ENCODE measurements at places on chromosomes 7 and 10.

DNA sequence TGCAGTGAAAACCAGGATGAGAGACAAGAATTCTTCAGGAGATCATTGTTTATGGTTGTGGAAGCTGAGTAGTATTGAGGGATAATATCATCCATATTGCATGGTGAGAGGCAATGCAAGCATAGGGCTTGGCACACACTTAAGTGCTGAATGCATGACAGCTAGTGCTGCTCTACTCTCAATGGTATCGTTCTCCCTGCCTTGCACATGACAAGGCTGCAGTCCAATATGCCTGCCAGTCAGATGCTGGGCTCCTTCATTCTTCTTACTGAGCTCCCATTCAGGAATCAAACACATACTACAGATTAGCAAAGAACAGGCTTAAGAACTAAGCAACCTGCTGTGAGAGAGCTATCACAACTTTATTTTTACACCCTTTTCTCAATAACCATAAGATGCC lies 72.2 kb downstream of the SORCS1 start:
- DNase-seq = no peak

- DNase-seq = no peak
These were observed 1.3 kb upstream of the SFRP5 start for GRCh38 chr10:97773096-97773495.

DNA sequence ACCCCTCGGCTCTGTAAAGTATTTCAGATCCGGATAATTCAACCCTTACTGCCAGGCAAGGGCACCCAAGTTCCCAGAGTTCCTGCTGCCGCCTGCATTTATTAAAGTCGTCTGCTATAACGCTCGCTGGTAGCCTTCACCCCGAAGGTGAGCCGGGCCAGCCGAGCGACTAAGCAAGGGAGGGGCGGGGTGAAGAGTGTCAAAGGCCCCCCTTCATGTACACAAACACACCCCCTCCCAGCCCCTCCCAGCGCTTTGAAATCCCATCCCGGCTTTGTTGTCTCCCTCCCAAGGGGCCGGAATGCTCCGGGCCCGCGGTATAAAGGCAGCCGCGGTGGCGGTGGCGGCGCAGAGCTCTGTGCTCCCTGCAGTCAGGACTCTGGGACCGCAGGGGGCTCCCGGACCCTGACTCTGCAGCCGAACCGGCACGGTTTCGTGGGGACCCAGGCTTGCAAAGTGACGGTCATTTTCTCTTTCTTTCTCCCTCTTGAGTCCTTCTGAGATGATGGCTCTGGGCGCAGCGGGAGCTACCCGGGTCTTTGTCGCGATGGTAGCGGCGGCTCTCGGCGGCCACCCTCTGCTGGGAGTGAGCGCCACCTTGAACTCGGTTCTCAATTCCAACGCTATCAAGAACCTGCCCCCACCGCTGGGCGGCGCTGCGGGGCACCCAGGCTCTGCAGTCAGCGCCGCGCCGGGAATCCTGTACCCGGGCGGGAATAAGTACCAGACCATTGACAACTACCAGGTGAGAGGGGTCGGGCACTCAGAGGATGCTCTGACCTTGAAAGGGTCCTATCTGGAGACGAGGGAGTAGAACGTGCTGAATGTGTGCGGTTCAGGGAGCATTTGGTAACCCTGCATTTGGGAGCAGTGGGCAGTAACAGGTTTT lies at the start of gene DKK1:
Gene DKK1, plus strand, starts transcription at position 349 of the 889 bp plus-strand sequence. Its CDS starts 154 bp downstream, at position 503.
- no peak for DNase-seq

DNA sequence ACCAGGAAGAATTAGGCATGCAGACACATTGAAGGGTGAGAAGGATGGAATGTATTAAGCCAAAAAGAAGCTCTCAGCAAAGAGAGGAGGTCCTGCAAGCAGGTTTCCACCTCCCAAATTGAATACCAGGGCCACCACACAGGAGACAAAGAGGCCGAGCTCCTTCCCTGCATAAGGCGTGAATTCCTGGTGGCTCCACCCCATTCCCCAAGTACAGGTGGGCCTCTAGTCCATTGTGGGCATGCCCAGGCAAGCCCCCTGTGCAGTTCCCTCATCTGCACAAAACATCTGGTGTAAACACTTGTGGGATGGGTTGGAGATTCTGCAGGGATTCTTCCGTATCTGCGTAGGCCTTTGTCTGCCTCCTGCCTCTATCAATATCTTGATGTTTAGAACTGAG lies 817.5 kb downstream of the NRG3 start:
- no peak for DNase-seq

GRCh38 chr7:57305192-57305748 lies 144.7 kb upstream of the ZNF716 start:
- no peak for DNase-seq

GRCh38 chr10:69468751-69469089 lies 17.5 kb downstream of the TSPAN15 start:
- DNase-seq = no peak

- DNase-seq = no peak
These were observed 20.7 kb downstream of the CHST3 start for GRCh38 chr10:71984809-71985388.

DNA sequence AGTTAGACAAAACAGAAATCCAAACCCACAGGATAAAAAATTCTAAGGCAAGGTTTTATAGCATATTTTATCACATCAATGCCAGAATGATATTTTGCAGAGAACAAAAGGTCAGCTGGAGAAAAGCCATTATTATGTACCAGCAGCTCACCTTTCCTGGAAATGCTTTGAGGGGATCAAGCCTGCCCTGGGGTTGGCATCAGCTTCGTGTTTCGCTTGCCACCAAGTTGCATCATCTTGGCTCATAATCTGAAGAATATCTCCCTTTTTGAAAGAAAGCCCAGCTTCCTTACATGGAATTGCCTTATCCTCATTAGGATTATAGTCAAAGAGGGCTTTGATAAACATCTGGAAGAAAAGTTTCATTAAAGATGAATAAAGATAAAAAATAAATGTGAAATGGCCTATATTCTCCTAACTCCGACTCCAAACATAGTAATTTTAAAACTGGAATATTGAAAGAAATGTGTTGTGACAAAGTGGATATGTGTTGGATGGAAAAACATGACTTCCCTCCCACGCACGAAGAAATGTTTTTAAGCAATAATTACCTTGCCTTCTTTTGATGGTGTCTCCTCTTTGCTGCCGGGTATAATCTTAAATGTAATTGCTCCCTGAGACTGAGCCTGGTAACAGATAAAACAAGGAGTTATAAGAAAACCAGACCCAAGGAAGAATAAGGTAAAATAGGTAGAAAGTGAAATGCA lies 121.3 kb upstream of the ODAD2 start:
- no peak for DNase-seq

GRCh38 chr7:48274662-48275061 lies 103.4 kb downstream of the ABCA13 start:
- no peak for DNase-seq

GRCh38 chr7:112399501-112399900 lies 50.8 kb upstream of the IFRD1 start:
- no peak for DNase-seq

- DNase-seq = no peak
These were observed 6.9 kb downstream of the NYAP1 start for GRCh38 chr7:100490483-100491191.

DNA sequence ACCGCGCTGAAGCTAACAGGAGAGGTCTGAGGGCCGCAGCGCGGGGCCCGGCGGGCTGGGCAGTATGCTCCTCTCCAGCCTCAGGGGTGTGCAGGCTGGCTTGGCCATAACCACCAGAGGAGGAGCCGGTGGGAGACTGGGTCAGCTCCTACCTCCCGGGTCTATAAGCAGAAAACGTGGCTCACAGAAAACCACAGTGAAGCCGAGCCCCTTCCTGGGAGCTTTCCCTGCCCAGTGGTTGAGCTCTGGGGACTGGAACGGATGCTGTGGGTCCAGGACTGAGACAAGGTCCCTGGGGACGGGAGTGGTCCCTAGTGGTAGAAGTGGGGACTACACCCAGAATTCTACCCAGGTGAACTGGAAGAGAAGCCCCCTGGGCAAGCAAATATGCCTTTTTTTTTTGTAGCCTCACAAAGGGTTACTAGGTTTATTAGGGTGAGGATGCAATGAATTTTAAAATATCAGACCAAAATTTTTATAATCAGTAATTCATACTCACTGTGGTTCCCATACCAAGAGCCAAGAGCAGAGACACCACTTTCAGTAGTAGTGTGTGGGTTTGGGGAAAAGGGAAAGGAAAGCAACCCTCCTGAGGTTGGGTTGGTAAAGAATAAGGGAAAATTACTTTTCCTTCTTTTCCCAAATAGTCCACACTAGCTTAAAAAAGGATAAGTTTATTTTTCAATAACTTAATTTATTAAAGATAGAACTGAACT lies 67.9 kb upstream of the PRKCQ start:
- DNase-seq = no peak

DNA sequence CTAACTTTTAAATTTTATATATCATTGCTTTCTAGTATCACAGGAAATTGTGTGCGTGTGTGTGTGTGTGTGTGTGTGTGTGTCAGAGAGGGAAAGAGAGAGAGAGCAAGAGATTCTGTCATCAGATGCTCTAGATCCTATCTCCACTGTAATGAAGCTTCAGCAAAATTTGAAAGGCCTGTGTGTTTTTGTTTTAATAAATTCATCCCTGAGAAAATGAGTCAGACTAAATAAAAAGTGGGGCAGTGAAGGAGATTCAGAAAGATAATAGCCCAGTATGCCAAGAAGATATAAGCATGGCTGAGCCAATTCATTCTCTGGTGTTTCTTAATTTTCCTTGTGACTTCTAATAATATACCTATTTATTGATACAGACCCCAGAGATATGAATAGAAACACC lies 184.2 kb upstream of the TMEM196 start:
- no peak for DNase-seq

GRCh38 chr10:33617381-33618080 lies 283.1 kb upstream of the NRP1 start:
- DNase-seq = no peak
